ENCODE measurements at places on chromosomes 6 and 20.

GRCh38 chr6:45835721-45836437, 179.8 kb downstream of the CLIC5 start:
- DNase-seq: no peak

DNA sequence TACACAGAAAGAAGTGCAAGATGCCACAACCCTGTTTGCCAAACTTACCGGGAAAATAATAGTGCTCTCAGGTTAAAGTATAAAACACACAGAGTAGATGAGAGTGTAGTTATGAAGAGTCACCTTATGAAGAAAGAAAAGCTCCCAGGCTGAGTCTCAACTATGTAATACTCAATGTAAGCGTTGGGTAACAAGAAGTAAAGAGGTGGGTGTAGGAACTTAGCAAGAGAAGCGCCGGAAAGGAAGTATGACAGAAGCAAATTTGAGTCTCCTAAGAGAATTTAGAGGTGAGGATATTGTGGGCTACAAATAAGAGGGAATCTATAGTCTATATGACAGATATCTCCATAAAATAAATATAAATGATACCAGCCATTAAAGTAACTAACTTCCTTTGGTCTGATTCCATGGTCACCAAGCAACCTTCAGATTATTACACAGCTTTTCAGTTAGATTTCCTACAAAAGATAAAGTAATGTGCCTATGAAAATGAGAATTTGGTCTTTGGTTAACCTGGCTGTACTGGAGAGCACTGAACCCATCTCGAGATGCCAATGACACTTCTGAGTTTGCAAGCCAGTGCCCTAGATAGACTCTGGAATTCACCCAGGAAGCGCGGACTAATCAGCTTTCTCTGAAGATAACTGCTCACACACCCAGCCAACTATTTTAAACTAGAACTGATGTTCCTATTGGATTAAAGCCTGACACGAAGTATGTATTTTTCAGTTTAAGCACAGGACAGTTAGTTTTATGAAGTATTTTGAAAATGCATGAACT, 1.8 kb downstream of the TUBE1 start:
- no peak for DNase-seq

DNA sequence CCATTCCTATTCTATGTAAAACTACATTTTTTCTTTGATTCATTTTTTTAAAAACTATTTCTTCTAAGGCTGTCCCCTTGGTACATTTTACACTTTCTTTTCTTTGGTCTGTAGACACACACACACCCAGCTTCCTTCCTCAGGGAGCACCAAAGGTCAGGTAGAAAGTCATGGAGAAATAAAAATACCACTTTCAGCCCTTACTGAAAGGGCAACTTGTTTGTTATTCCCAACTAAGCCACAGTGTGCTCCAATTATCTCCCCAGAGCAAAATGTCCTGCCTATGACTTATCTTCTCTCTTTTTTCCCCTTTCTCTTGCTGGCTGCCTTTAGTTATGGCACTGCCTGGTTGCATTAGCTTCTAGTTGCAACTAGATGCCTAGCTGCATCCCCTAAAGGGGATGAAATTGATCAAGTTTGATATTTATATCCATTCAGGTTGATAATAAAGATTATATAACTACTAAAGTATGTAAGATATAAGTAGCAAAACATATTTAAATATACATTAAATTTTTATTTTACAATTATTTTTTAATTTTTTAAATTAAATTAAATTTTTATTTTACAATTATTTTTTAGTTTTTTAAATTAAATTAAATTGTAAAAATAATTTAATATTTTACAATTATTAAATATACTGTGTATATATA, 21.6 kb upstream of the LRRC1 start:
- no peak for DNase-seq

DNA sequence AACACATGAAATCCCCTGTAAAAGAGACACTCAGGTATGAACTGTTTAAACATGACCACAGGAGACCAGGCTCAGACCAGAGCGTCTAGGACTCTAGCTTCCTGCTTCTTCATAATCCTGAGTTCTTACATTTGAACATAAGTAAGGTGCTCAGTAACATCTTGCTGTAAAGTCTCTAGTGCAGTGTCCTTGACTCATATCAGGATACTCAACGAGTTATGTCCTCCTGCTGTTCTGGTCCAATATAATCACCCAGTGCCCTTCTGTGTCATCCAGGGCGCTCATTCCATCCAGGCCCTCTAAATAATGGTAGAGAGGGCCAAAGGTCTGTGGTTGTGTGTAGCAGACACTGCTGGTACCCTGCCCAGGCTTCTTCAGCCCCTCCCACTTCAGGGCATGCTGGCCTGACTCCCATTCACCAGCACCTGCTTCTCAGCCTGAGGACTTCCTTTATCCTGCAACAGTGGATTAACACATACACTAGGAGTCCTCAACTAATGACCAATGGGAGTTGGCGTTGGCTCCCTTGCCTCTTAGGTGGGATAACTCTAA, 66.8 kb upstream of the MOCS1 start:
- no peak for DNase-seq

GRCh38 chr6:154276810-154277628, 79.6 kb downstream of the IPCEF1 start:
- DNase-seq: no peak

- no peak for DNase-seq
Measured at GRCh38 chr6:149716181-149716963, 1.5 kb downstream of the LATS1 start.

GRCh38 chr6:84976526-84977362, 212.3 kb upstream of the TBX18 start:
- DNase-seq: no peak

DNA sequence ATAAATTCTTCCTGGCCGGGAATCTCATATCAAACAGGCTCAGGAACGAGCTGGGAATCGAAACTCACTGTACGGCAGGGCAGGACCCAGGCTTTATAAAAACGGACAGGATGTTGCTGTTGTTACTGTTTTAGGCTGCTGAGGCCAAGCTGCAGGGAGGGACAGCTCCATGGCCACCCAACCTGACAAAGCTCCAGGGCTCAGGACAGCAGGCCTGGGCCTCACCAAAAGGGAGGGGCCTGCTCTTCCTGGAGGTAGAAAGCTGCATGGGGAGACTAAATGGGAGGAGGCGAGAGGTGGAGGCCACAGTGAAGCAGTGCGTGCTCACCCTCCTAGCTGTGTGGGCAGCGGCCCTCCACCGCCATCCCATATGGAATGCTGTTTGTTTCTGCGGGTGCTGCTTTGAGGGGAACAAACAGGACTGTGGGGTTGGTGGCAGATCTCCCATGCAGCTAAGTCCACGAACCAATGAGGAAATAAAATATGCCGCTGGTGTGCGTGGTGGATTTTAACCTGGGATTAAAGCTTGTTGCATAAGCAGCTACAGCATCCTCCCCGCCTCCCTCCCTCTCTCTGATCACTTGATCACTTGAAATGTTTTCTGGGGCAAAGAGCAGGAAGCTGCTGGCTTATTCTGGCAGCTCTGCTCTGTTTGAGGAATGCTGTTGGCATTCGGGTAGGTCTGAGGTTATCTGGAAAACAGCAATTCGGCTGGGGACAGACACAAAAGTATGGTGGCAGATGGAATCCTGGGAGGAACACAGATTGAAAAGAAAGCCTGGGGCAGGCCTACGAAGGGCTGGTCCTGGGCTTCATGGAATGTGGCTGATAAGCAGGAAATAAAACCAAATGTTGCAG, 2.4 kb upstream of the ZMYND8 start:
- no peak for DNase-seq

DNA sequence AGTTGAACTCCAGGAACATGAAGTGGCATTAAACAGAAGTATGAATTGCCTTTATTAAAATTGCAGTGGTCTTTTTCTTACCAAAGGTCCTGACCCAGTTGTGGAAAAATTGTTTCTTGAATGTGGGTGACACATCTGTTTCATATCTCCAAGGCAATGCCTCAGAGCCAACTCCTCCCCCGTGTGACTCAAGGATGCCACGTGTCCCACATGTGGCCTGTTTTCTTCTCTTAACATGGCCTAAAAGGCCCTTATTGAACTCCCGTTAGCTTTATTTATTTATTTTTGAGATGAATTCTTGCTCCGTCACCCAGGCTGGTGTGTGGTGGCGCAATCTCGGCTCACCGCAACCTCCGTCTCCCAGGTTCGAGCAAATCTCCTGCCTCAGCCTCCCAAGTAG, 128.4 kb upstream of the ESR1 start:
- no peak for DNase-seq

DNA sequence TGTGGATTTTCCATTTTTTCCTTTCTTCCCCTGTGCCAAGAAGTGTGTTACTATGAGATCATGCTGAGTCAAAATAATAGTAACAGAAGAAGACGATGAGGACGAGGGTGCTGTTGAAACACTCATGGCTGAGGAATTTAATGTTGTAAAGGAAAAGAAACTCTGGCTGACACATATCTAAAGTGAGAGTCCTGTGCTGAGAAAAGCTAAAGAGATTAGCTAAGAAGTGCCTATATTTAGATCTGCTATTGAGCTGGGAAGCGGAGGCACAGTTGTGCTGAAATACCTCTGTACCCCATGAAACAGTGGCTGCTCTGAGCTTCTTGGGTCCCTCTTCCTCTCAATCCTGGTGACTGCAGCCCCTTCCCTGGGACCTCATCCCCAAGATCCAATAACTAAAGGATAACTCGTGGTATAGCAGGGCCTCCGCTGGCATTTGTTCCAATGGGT, 1.1 kb upstream of the SYTL3 start:
- DNase-seq: no peak

- peak; percentile 15 for DNase-seq
Measured at GRCh38 chr6:35601331-35602132, 87.2 kb downstream of the FKBP5 start.

- DNase-seq: no peak
Measured at GRCh38 chr20:47922269-47922668, 137.0 kb upstream of the SULF2 start.

- no peak for DNase-seq
Measured at GRCh38 chr6:125267806-125268523, 33.8 kb downstream of the HDDC2 start.

- DNase-seq: no peak
Measured at GRCh38 chr6:167700199-167700598, 126.5 kb upstream of the AFDN start.

DNA sequence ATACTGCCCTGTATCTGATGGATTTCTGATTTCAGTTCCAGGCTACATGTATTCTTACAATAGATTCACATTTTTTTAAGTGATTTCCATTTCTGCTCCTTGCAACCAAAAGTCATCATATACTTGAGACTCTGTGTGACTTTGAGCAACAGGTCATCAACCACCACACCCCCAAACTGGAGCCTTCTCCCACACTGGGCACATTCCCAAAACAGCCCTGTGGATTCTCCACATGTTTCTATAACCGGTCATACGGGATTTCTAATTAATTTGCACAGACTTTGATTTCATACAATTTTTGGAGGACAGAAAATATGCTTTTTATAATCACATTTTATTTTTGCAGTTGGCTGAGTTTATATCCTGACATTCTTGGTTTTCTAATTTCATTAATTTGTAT, 317.2 kb upstream of the ID4 start:
- DNase-seq: no peak

- no peak for DNase-seq
Measured at GRCh38 chr6:139262519-139263300, 29.1 kb downstream of the TXLNB start.

- DNase-seq: no peak
Measured at GRCh38 chr20:24627926-24628325, 158.5 kb downstream of the SYNDIG1 start.

GRCh38 chr6:41696788-41697187, 38.6 kb downstream of the TFEB start:
- no peak for DNase-seq

DNA sequence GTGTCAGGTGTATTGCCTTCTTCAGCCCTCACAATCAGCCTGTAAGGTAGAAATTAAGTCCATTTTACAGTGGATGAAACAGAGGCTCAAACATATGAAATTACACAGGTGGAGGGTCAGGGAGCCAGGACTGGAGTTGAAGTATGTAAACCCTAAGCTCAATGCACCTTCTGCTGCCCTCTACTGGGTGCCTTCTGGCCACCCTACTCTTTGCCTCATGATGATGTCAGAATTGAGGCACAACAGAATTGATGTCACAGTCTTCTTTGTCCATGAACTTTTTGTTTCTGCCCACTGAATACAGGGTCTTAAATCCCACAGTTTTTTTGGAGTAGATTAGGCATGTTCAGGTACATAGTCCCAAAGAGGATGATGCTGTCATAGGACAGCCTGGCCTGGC, 400.8 kb upstream of the CHD6 start:
- no peak for DNase-seq

DNA sequence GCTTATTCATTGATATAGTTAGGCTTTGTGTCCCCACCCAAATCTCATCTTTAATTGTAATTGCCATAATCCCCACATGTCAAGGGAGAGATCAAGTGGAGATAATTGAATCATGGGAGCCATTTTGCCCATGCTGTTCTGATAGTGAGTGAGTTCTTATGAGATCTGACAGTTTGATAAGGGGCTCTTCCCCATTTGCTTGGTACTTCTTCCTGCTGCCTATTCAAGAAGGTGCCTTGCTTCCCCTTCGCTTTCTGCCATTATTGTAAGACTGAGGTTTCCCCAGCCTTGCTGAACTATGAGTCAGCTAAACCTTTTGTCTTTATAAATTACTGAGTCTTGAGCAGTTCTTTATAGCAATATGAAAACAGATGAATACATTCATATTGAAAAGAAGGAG, 45.6 kb downstream of the CENPW start:
- DNase-seq: no peak

DNA sequence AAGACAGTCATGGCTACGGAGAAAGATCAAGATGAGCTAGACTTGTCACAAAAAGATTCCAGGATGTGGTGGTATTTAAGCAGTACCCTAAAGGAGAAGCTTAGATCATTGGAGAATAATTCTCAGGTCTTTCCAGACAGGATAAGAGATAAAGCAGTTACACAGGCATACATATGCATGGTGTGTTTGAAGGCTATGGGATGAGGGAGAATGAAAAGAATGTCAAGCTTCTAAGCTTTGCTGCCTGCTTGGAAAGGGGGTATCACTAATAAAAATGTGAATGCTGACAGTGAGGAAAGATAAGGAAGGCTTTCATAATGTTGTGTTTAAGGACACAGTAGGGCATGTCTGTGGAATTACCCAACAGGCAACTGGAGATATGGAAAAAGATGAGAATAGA, 28.1 kb downstream of the RWDD2A start:
- no peak for DNase-seq

GRCh38 chr6:11811644-11812264, 33.2 kb upstream of the ADTRP start:
- DNase-seq: no peak

DNA sequence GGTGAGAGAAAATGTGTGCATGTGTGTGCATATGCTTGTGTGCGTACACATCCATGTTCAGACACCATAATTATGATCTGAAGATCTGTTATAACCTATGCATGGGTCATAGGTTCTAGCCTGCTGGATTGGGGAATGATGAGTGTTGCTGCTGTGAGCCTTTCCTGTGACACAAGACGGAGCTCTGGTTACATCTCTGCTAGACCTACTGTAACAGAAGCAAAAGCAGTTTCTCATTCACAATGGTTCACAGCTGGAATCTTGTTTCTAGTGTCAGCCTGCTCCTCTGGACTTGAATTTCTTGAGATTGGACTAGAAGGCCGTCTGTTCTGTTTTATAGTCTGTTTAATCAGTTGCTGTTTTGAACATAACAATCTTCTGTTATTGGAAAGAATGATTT, 40.1 kb downstream of the DEFB114 start:
- DNase-seq: no peak
